ENCODE measurements at places on chromosomes 1 and 21.

DNA sequence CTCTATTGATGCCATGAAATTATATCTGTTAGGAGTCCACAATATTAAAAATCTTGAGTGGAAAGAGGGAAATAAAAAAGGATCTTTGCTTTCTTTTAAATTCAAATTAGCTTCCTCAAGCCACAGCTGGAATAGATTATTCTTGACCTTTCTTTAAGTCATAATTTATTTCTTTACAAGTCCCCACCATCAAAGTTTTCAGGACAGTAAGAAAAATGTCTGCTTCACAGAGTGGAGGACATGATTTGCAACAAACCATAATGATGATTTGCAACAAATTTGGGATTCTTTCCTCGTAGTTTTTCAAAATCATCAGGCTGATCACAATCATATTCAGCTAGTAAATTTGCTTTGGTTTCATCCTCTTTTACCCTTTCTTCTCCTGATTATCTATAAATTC is 301.8 kb upstream of the NRIP1 start:
- DNase-seq, result no peak

GRCh38 chr1:54480525-54480848 is 67.5 kb upstream of the ACOT11 start:
- no peak for DNase-seq

GRCh38 chr21:37367703-37368540 is 1.3 kb downstream of the DYRK1A start:
- no peak for DNase-seq

- DNase-seq, result no peak
Observed at GRCh38 chr1:217230412-217230811, 400.5 kb downstream of the GPATCH2 start.

DNA sequence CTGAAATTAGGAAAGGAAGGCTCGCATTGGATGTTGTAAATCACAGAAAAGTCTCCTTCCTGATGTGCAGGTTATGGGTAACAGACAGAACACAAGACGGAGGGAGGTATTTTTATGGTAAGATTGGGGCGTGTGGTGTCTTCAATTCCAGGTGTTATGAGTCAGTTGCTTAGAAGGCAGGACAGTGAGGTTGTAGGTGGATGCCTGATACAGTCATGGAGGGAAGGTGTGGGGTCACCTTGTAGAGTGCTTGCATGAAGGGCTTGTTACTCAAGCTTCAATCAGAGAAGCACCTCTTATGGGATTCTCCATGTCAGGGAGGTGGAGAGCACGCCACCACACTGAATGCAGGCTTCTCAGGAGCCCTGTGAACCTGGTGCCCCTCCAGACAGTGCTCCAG is 63.1 kb downstream of the C1orf21 start:
- DNase-seq, result no peak

- DNase-seq, result no peak
Observed at GRCh38 chr1:47782414-47783166, 214.6 kb downstream of the TRABD2B start.

- peak; percentile 21 for DNase-seq
Observed at GRCh38 chr1:1402072-1402900, 3.2 kb upstream of the CCNL2 start.

DNA sequence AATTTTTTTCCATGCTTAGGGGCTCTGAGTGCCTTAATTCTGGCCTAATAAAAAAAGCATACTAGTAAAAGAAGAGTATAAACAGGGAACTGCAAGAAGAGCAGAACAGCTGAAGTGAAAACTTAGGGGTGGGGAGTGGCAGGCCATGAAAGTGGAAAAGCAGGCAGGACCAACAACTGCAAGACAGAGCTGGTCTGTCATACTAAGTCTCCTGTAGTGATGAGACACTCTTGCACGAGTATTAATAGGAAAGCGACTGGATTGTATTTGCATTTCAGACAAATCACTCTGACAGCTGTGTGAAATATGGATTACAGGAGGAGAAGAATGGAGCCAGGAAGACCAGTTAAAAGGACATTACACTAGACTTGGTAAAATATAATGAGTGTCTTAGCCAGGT is 449.9 kb downstream of the NUF2 start:
- no peak for DNase-seq

DNA sequence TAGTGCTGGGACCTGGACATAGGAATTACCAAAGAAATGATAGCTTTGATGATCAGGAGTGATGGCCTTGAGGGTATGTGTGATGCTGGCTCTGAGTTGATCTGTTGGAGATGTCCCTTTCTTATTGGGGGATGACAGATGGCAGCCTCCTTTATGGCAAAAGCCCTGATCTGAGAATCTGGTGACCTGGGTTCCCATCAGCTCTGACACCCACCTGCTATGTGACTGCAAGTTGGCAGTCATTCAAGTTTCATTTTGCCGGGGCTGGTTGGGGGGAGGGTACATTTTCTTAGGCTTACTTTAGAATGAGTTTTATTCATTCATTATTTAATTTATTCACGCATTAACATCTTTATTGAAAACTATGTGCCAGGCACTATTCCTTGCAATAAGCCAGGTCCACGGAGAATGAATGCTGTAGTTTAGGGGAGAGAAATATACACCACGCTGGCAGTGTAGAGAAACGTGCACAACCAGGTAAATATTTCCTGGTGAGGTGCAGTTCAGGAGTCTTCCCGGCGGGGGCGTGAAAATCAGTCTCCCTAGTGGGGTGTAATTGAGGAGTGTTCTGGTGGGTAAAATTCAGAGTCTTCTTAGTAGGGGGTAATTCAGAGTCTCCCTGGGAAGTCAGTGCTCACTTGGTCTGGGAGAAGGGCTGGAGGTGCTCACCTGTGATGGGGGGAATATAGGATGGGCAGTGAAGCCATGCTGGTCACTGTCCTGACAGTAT is 401.3 kb downstream of the CAMTA1 start:
- no peak for DNase-seq

DNA sequence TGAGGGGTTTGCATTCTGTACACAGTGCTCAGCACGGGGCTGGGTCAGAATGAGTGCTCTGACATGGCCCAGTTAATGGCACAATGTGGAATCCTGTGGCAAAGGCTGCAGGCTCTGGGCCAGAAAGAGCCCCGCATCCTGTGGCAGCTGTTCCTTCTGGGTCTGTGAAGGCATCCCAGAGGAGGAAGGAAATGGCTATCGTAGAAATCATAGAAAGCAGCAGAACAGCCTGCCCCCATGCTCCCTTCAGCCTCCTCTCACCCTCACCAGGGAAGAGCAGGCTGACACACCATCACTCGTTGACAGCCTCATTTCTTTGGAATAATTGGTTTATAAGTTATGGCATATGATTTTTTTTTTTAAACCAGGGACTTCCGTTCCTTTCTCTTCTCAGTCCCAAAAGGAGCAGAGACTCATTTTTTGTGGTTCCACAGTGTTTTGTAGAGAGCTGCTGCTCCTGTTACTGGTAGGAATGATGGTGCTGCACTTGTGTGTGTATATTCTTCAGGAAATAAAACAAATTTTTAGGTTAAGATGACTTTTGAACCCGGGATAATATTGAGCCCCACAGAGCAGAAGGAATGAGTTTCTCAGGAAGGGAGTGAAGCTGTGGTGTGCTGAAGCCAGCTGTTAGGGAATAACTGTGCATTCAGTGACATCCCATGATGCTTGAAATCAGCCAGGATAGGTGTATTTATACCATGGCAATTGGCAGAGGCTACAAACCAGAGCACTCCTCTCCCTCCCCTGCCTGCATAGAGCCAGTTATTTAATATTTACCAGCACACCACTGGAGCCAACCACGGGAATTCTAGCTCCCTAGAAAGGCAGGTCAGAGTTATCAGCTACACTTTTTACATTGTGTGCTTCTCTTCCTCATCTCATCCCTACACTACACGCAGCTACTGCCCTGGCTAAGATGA is 32.0 kb downstream of the PLXNA2 start:
- DNase-seq, result no peak
